ENCODE measurements at places on chromosomes 12 and 14. TPM values are rescaled to one million over a fixed set of nuclear protein-coding genes. Genes with fewer than 3 reads are reported as not detected.
A peak's percentile ranks its signal among the peaks of the same experiment; 100 is the strongest.

RTL1 gene
- not detected for total RNA-seq

GRCh38 chr14:39469094-39469710 is 37.0 kb upstream of the FBXO33 start:
- no peaks in the 10 kb centered on the region for H3K27me3 ChIP-seq
- no peaks in the 10 kb centered on the region for H3K4me1 ChIP-seq
- no peak overlapping the region for H3K4me3 ChIP-seq
- H3K36me3 ChIP-seq, result no peaks in the 10 kb centered on the region

DNA sequence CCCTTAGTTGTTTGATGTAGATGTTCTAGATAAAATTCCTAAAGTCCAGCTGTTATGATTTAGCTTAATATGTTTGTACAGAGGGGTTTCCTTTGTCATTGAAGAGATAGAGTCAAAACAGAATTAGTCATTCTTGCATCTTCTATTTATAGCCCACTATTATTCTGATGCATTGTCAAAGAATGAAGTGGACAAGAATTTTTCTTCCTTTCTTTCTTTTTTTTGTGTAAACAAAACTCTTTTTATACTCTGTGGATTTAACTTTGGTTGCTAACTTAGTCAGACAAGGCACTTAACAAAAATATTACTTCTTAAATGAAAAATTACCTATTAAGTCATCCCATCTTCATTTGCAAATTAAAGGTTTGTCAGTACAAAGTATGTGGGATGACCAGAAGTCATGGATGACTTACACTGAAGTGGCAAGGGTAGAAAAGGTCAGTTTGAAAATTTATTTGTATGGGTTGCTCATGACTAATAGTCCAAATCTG is 215.6 kb upstream of the DDHD1 start:
- H3K27ac ChIP-seq, result peak overlapping the region; percentile 60
- H3K36me3 ChIP-seq, result no peaks in the 10 kb centered on the region
- H3K4me3 ChIP-seq, result no peak overlapping the region
- no peak for DNase-seq

GRCh38 chr12:126537961-126538530 is 1472.8 kb downstream of the AACS start:
- H3K36me3 ChIP-seq, result no peaks in the 10 kb centered on the region
- H3K27me3 ChIP-seq, result no peaks in the 10 kb centered on the region
- no peak overlapping the region for H3K4me3 ChIP-seq
- H3K27ac ChIP-seq, result no peak overlapping the region

- H3K4me3 ChIP-seq, result no peak overlapping the region
- H3K36me3 ChIP-seq, result no peaks in the 10 kb centered on the region
- DNase-seq, result no peak
- H3K27ac ChIP-seq, result no peak overlapping the region
- H3K4me1 ChIP-seq, result peaks cover 5% of the 10 kb centered on the region
Observed at GRCh38 chr14:76937181-76938091, 91.1 kb downstream of the IRF2BPL start.

HOXC10 gene
- not detected for total RNA-seq

ASIC1 gene
- 0.35 TPM for total RNA-seq

TSPAN19 gene
- total RNA-seq, result not detected

- DNase-seq, result peak; percentile 68
- H3K4me1 ChIP-seq, result peaks cover 10% of the 10 kb centered on the region
- H3K27ac ChIP-seq, result peak overlapping the region; percentile 53
- peaks cover 21% of the 10 kb centered on the region for H3K36me3 ChIP-seq
- no peak overlapping the region for H3K4me3 ChIP-seq
Observed at GRCh38 chr14:65035049-65035448, 48.4 kb downstream of the FNTB start.

DNA sequence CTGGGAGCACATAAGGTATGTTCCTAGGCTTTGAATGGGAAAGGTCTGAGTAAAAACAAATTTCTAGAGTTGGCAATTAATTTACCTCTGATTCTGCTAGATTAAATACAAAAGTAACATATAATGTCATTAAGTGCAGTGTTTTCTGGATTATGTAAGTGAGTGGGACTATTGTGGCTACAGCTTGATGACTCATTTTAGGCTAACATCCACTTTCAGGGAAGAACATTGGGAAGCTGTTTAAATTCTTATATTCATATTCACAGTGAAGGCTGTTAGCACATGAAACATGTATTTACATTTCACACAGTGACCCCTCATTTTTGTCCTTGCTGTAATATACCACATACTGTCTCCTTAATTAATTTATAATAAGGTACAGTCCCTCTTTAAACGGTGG is 13.2 kb upstream of the BMAL2 start:
- H3K4me3 ChIP-seq, result no peak overlapping the region
- no peak overlapping the region for H3K27ac ChIP-seq
- peaks cover 82% of the 10 kb centered on the region for H3K36me3 ChIP-seq
- no peak for DNase-seq
- no peaks in the 10 kb centered on the region for H3K4me1 ChIP-seq
- no peaks in the 10 kb centered on the region for H3K27me3 ChIP-seq

DNA sequence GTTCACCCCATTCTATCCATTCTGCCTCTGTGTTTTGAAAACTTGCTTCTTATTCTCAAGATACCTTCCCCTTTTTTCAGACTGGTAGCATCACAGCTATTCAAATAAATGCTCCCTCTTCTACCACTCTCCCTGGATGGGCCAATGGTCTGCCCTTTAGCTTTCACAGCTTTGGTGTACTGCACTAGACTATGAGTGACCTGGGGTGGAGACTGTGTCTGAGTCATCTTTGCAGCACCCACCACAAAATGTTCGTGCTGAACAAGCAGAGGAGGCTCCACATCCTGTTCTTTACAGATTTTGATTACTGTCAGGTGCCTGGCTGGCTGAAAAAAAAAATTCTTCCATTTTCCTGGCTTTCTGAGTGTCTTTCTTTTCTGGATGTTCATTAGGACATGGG is 1104.1 kb upstream of the TMEM132C start:
- H3K4me1 ChIP-seq, result no peaks in the 10 kb centered on the region
- H3K27ac ChIP-seq, result no peak overlapping the region
- no peak for DNase-seq

- no peak overlapping the region for H3K27ac ChIP-seq
- DNase-seq, result no peak
- no peaks in the 10 kb centered on the region for H3K27me3 ChIP-seq
- H3K4me3 ChIP-seq, result no peak overlapping the region
Observed at GRCh38 chr14:85243321-85243720, 286.6 kb upstream of the FLRT2 start.

TAS2R42 gene
- total RNA-seq, result not detected

- H3K27me3 ChIP-seq, result no peaks in the 10 kb centered on the region
- no peak overlapping the region for H3K4me3 ChIP-seq
- no peak overlapping the region for H3K27ac ChIP-seq
- no peak for DNase-seq
- peaks cover 21% of the 10 kb centered on the region for H3K4me1 ChIP-seq
Observed at GRCh38 chr12:2264651-2265232, 212.0 kb downstream of the CACNA1C start.

DNA sequence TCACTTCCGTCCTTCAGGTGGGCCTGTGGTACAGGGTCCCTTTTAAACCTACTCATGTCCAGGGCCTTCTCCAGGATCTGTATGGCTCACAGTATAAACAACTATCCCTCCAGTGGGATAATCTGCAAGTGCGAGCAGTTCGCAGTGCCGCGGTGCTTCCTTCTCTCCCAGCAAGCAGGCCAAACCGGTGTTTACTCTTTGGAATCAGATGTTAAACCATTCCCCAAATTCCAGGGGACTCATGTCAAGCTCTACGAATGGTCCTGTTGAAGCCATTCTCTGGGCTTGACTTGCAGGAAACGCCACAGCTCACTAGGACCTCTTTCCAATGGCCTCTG is 59.6 kb downstream of the OR11H12 start:
- no peaks in the 10 kb centered on the region for H3K4me1 ChIP-seq
- no peaks in the 10 kb centered on the region for H3K27me3 ChIP-seq
- no peaks in the 10 kb centered on the region for H3K36me3 ChIP-seq
- H3K27ac ChIP-seq, result no peak overlapping the region
- DNase-seq, result no peak
- no peak overlapping the region for H3K4me3 ChIP-seq

DNA sequence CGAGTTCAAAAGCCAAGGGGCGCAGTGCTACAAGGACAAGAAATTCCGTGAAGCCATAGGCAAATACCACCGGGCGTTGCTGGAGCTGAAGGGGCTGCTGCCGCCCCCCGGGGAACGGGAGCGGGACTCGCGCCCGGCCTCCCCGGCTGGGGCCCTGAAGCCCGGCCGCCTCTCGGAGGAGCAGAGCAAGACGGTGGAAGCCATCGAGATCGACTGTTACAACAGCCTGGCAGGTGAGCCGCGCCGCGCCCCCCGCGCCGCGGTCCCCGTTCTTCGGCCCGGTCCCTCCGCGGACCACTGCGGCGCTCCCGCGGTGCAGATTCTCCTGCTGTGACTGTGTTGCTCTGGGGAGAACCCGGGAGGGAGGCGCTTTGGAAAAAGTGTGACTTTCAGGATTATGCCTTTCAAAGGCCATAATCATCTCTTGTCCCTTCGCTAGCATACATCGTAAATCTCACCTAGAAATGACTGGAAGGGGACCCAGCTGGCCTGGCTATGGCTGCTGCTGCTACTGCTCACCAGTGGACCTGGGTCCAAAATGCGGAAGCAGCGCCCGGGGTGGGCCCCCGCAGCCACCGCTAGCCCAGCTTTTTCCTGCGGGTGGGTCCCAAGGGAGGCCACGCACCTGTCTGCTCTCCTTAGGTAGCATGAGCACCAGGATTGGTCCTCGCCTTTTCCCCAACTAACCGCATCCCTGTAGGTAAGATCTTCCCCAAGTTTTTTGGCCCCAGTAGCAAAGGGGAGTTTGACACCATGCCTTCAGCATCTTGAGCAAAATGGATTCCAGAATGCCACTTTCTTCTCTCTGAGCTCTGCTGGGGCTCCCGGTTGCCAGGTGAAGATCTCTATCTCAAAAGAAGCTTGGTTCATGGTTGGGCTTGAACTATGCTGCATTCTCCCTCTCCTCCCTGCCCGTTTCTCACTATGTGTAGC is 853 bp downstream of the TTC9 start:
- H3K27ac ChIP-seq, result peak overlapping the region; percentile 60
- peak overlapping the region; percentile 72 for H3K4me3 ChIP-seq
- peaks cover 24% of the 10 kb centered on the region for H3K4me1 ChIP-seq

GRCh38 chr12:52806821-52807543 is 6.9 kb downstream of the KRT4 start:
- DNase-seq, result peak; percentile 39
- no peak overlapping the region for H3K27ac ChIP-seq
- no peaks in the 10 kb centered on the region for H3K36me3 ChIP-seq
- H3K4me1 ChIP-seq, result no peaks in the 10 kb centered on the region
- H3K27me3 ChIP-seq, result no peaks in the 10 kb centered on the region

SLC15A4 gene
- total RNA-seq, result 31.3 TPM

DNA sequence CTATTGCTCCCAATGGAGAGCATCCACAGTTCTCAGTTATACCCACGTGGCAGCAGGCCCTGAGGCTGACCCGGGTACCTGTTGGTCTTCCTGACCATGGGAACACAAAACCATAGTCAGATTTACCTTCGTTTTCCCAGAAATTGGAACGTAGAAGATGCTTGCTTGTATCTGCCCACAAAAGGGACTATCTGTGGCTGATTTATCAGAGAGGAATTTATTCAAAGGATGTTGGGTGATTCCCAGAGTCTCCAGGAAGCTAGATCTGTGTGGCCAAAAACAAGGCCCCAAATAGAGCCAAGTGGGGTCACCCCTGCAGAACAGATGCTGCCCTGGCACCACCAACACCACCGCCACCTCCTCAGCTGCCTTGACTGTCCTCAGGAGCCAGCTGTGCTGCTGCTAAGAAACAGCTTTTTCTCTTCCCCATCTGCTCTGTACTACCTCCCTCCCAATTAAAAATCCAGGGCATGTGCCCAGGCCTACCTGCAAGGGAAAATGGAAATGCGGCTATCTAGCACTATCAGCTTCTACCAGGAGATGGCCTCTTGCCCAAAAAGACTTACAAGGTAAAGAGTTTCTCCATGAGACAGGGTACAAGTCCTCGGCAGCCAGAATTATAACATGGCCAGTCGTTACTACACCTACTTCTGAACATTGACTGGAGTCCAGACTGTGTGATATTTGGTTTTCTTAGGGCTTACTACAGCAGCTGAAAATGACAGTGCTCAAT is 128.6 kb upstream of the PLEKHG7 start:
- H3K27ac ChIP-seq, result no peak overlapping the region
- no peak for DNase-seq
- H3K36me3 ChIP-seq, result no peaks in the 10 kb centered on the region
- H3K4me1 ChIP-seq, result peaks cover 13% of the 10 kb centered on the region

SLC10A1 gene
- total RNA-seq, result not detected

- no peak overlapping the region for H3K27ac ChIP-seq
- DNase-seq, result no peak
- no peak overlapping the region for H3K4me3 ChIP-seq
Observed at GRCh38 chr12:43378448-43378847, 173.6 kb downstream of the ADAMTS20 start.

FITM1 gene
- 1.1 TPM for total RNA-seq

DNA sequence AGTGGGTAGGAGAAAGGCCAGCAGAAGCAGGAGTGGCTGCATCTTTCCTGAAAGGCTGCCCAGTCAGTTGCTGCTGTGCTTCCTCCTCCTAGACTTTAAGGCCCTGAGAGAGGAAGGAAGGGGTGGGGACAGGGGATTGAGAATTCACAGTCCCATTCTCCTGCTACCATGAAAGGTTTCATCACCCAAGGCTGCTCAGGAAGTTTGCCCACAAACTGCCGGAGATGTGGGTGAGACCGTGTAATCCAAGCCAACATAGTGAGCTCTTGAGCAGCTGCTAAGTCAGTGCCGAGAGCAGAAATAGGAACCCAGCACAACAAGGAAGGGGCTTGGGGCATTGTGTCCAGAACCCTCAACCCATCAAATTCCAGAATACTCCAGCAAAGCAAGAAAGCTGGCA is at the start of gene CTSG:
CTSG (minus strand) TSS at position 69 of the 400 bp plus-strand sequence; CDS start at position 42, 27 bp downstream.
- no peaks in the 10 kb centered on the region for H3K36me3 ChIP-seq
- H3K27me3 ChIP-seq, result no peaks in the 10 kb centered on the region
- H3K4me1 ChIP-seq, result no peaks in the 10 kb centered on the region

GRCh38 chr12:116628989-116629388 is 69.8 kb downstream of the MAP1LC3B2 start:
- no peak overlapping the region for H3K4me3 ChIP-seq
- H3K36me3 ChIP-seq, result no peaks in the 10 kb centered on the region
- H3K27me3 ChIP-seq, result no peaks in the 10 kb centered on the region
- no peak for DNase-seq
- H3K4me1 ChIP-seq, result no peaks in the 10 kb centered on the region
- no peak overlapping the region for H3K27ac ChIP-seq

GRCh38 chr12:94169966-94170689 is 21.8 kb downstream of the PLXNC1 start:
- H3K27me3 ChIP-seq, result no peaks in the 10 kb centered on the region
- no peak overlapping the region for H3K4me3 ChIP-seq
- DNase-seq, result no peak

BEST3 gene
- not detected for total RNA-seq

- no peaks in the 10 kb centered on the region for H3K36me3 ChIP-seq
- peaks cover 26% of the 10 kb centered on the region for H3K4me1 ChIP-seq
- no peak overlapping the region for H3K4me3 ChIP-seq
- DNase-seq, result no peak
Observed at GRCh38 chr12:92539976-92540781, 162.6 kb upstream of the PLEKHG7 start.

B4GALNT3 gene
- total RNA-seq, result 14.0 TPM

All from upper lobe of right lung (tissue), 1 donor.